Activated naive CD4-positive, alpha-beta T cell treated with Interleukin-2 at 50 U/mL for 16 hours (primary cell): ENCODE measurements at places on chromosomes 4 and X.

- DNase-seq = peak; percentile 60
These were observed 708 bp downstream of the ARAP2 start for GRCh38 chr4:36243355-36244256.

- no peak for DNase-seq
These were observed 41.3 kb downstream of the SORCS2 start for GRCh38 chr4:7233601-7234000.

DNA sequence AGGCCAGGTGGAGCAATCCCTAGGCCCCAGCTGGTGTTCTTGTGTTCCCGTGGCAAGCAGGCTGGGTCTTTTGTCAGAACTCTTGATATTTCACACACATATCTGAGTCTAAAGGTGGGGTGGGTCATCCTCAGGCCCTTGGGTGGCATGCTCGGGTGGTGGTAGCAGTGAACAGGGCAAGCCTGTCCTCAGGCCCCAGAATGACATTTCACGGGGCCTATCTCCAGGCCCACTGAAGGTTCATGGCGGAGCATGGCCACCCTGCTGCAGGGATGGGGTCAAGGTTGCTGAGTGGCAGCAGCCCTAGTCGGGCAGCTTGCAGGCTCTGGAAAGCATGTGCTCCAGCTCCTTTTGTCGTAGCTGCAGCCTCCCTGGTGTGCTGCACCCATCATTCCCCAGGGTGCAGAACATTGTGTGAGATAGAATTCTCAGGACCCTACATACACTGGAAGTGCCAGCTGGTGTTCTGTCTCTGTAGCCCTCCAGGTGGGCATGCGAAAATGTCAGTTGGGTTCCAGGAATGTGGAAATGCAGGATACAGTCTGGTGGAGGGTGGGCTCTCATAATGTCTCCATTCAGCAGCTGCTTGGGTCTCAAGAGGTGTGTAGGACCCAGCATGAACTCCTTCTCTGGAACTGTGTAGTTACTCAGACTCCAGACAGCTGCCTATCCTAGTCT, 1571.8 kb downstream of the STIM2 start:
- no peak for DNase-seq

- DNase-seq = no peak
These were observed 18.4 kb upstream of the ZNF41 start for GRCh38 chrX:47501226-47502074.

DNA sequence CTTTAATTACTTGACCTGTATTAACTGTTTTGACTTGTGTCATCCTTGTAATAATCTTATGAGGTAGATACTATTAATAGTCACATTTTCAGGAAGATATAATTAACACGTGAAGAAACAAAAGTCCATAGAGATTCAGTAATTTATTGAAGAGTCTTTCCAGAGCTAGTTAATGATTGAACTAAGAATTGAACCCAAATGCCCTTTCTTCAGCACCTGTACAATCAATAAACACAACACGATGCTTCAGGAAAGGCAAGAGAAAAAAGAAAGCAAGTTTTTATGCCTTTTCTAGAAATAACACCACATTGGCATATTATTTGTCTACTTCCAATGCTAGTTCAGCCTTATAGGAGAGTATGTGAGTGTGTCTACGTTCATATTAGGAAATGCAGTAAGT, 399.6 kb downstream of the NAF1 start:
- no peak for DNase-seq

DNA sequence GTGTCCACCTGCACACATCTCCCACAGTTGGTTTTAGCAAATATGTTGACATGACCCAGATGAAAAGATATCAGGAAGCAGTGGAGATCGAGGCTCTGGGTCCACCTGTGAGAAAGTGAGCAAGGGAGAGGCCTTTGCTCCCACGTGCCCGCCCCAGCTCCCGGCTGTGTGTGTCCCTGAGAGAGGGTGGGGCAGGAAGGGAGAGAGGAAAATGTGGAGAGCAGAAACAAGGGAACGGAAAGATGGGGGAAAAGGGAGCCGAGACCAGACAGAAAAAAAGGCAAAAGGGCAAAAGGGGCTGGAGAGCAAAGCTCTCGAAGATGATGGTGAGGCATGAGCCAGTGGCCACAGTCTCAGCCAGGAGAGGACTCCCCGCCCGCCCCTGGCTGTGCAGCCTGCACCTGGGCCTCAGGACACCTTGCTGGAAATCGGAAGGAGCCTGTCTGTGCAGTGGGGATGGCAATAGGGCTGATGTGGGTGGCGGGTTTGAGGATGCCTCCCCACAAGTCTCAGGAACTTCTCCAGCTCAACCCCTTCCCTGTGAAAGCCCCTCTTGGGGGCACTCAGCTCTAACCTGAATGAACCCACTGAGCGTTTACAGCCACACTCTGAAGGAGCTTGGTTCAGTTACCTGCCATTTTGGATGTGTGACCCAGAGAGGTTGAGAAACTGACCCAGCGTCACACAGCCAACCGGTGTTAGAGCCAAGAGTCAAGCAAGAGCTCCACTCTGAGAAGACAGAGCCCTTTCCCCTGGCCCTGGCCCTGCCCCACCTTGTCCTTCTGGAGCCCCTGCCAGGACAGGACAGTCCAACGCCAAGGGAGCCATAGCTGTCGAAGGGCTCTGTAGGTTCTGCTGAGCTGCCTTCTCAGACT, 20.3 kb upstream of the MSX1 start:
- DNase-seq = no peak

DNA sequence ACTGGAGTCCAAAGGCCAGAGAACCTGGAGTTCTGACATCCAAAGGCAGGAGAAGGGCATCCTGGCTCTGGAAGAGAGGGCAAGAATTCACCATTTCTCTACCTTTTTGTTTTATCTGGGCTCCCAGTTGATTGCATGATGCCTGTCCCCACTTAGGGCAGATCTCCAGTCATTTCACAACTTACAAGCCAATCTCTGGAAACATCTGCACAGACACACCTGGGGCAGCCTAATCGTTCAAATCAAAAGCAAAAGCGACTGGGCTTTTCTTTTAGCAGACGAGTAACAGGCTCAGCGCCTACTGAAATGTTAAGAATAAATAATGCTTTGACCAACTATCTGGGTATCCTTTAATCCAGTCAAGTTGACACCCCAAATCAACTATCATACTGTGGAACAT, 136.0 kb upstream of the NPY2R start:
- DNase-seq = no peak

GRCh38 chr4:25900310-25900709, 13.7 kb upstream of the SMIM20 start:
- DNase-seq = no peak

- DNase-seq = no peak
These were observed 1564.8 kb downstream of the RPA4 start for GRCh38 chrX:98448524-98448923.

DNA sequence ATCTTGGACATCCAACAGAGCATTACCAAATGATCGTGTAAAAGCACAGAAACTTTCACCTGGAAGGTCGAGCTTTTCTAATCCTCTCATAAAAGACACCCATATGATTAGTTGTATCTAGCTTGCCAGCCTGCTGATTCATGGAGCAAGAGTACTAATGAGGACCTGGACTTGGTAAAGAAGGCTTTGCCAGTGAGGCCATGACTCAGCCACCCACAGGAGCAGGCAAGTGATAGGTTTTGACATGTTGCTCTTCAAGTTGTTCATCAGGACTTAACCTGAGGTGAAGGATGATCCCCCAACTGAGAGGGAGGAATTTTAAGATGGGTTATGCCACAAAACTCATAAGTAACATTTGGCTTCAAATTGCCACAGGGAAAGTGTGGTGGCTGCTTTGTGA, 24.7 kb upstream of the EPGN start:
- DNase-seq = no peak

DNA sequence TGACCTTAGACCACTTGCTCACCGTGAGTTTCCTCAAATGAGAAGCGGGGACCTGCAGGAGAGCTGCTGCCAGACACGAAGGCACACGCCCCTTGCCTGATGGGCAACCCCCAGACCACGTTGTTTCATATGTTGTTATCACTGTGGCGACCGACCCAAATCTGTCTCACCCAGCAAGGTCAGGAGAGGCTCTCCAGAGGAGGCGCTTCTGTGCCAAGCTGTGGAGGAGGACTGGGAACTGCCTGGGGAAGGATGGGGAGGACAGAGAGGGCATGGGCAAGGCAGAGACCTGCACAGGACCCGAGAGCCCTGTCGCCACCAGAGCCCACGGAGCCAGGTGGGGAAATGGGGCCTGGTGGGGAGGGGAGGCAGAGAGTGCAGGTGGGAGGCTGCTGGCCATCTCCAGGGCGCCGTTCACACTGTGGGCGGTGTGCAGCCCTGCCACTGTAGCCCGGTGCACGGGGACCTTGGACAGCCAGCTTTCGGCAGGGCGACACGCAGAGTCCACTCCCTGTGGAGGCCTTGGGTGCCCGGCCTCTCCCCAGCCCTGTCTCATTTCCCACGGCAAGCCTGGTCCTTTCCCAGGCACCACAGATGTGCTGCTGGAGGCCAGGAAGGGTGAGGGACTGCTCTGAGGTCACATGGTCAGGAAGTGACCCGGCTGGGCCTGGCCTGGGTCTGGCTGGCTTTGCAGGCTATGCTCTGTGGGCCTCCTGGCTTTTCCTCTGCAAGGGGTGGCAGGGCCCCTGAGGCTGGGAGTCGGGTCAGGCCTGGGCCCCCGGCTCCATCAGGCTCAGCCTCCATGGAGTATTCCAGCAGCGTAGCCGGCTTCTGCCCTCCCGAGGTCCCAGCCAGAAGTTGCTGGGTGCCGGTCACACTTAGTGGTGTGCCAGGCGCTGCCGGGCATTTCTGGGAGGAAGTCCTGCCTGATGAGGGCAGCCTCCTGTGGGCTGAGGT, 3.2 kb downstream of the HTRA3 start:
- no peak for DNase-seq

DNA sequence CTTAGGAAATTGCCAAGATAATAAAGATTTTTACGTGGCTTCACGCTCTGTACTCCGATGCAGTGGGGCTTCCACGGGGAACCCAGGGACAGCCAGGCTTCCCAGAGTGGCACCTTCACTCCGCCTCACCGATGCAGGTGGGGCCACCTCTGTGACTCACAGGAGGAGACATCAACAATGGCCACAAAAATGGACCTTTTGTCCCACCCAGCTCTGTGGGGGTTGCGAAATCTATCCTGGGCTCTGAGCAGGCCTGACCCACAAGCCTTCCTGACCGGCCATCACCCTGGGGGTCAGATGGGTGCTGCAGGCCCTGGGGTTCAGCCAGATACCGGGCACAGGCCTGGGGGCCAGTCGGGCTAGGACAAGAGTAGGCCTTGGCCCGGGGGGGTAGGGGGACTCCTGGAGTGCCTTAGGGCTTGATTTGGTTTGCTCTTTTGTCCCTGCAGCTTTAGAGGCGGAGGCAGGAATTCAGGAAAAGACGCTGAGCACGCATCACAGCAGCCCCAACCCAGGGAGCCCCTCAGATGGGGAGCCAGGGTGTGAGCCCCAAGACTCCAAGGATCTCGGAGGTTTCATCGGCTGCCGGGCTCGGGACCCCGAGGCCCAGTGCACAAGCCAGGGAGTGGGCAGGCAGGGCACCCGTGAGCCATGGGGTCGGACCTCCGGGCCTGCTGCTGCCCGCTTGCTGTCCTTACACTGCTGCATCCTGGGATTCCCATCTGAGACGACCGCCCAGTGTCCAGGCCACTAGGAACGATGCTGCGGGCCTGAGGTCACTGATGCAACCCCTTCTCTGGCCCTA, 136.5 kb upstream of the NKX1-1 start:
- no peak for DNase-seq

- no peak for DNase-seq
These were observed 358.7 kb upstream of the CTSO start for GRCh38 chr4:156312261-156312847.

- no peak for DNase-seq
These were observed 73.4 kb downstream of the CNOT6L start for GRCh38 chr4:77745792-77746191.

- DNase-seq = no peak
These were observed 37.7 kb upstream of the MTNR1A start for GRCh38 chr4:186592966-186593586.

- peak; percentile 1 for DNase-seq
These were observed 29.4 kb upstream of the OPHN1 start for GRCh38 chrX:68462653-68463052.

DNA sequence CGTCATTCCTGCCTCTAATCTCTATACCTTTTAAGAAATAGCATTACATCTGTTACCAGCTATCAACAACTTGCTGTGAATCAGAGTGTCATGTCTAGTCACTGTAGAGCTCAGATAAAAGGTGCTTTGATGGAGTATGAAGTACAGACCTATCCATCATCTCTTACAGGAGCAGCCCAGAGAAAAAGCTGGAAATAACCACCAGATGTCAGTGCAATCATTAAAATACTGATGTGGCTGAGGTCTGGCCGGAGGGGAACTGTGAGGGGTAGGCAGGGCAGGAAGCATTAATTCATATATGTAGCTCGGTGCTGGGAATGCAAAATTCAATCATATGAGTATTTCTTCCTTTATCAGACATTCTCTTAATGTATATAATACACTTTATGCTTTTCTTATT, 100.6 kb downstream of the AKAP4 start:
- no peak for DNase-seq

DNA sequence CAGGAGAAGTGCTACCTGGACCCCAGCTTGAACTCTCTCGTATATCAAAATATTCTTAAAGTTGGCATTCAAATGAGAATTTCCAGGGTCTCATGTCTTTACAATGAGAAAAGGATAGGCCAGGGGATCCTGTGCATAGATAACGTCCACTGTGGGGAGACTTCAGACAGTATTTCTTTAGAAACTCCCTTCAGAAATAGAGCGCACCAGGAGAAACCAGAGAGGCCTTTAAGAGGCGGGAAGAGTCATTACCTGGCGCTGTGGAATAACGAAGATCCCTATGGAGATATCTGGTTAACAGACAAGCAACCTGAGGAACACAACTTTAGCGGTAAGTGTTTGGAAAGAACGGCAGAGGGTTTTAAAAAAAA, 600 bp downstream of the RADX start:
- DNase-seq = no peak

- no peak for DNase-seq
These were observed 82.2 kb upstream of the BMP2K start for GRCh38 chr4:78693777-78694456.

DNA sequence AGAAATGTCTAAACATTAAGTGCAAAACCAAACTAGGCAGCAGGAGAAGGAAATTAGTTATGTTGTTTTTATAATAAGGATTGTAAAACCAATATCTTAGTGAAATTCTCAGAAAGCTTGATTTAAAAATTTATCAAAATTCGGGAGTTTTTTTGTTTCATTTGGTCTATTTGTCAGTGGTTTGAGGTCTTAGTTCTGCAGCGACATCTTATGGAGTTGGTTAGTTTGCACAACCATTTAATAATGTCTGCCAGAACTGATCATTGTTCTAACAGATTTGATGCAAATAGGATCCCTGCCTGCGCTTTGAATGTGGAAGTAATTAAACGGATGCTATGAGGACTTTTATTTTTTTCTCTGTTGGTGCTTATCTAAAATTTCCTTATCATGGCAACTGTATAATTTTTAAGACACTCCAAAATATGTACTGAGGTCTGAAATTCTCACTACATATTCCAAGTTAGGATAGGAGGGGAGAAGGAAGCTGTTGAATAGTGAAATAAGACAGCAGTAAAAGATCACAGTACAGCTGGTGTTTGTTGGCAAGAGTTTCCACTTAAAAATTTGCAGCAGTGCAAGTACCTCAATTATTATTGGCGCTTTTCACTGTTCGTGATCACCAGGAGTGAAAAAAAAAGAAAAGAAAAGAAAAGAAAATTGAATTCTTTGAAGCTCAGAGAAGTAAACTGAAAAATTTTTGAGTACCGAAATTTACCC, 2521.4 kb downstream of the ARAP2 start:
- no peak for DNase-seq
